ENCODE measurements at places on chromosomes 12 and 14. TPM values are rescaled to one million over a fixed set of nuclear protein-coding genes. Genes with fewer than 3 reads are reported as not detected.

- no peak overlapping the region for H3K4me3 ChIP-seq
- no peak overlapping the region for H3K27ac ChIP-seq
- no peak for DNase-seq
- no peaks in the 10 kb centered on the region for H3K27me3 ChIP-seq
- no peaks in the 10 kb centered on the region for H3K4me1 ChIP-seq
Observed at GRCh38 chr12:99271071-99271470, 376.5 kb upstream of the GARIN6 start.

DNA sequence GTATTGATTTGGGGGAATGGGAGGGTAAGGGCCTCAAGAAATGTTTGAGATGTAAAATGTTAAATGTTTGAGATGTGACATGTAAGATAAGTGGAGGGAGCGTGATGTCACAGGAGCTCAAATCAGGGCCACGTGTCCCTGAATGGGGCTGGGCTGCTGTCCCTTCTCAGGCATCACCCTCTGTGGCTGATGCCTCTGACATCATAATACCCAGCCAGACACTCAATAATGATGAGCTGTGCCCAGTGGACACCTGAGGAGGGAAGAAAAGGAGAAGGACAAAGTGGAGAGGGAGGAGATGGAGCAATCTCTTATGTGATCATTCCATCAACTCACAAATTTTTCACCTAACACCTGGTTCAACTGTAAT lies 120.8 kb downstream of the SAMD4A start:
- H3K4me1 ChIP-seq: no peaks in the 10 kb centered on the region
- H3K4me3 ChIP-seq: no peak overlapping the region

DNA sequence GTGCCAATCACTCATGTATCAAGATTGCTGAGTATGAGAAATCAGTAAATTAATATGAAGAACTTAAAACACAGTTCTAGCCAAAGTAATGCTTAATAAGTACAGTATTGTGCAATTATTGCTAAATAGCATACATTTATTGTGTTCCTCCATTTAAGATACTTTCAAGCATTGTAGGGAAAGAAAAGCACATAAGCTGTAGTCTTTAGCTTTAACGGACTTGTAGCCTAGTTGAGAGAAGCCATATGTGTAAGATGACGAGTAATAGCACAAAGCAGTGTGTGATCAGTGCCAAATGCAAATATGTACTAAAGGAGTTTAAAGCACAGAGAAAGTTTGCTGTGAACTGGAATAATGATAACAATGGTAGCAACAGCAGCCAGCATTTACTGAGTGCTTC lies 38.1 kb downstream of the ETV6 start:
- H3K4me3 ChIP-seq: no peak overlapping the region
- no peaks in the 10 kb centered on the region for H3K36me3 ChIP-seq
- H3K27me3 ChIP-seq: no peaks in the 10 kb centered on the region
- H3K27ac ChIP-seq: no peak overlapping the region

GPR132 gene
- 38.2 TPM for total RNA-seq

STAC3 gene
- total RNA-seq: 2.5 TPM

EIF5 gene
- total RNA-seq: 599 TPM

Measured in naive thymus-derived CD4-positive, alpha-beta T cell (primary cell).